ENCODE measurements at places on chromosomes 7 and 10. TPM values are rescaled to one million over a fixed set of nuclear protein-coding genes. Genes with fewer than 3 reads are reported as not detected.

- no peak for DNase-seq
These were observed 128.9 kb downstream of the RGS10 start for GRCh38 chr10:119413471-119414080.

GRCh38 chr10:486666-487322 is 202.7 kb downstream of the DIP2C start:
- DNase-seq = no peak

GRCh38 chr7:3194501-3195141 is 106.4 kb upstream of the SDK1 start:
- DNase-seq = peak; percentile 69

GRCh38 chr7:33961948-33962347 is 56.6 kb downstream of the BMPER start:
- no peak for DNase-seq

- DNase-seq = no peak
These were observed 20.0 kb downstream of the STRIP2 start for GRCh38 chr7:129454249-129454551.

- DNase-seq = peak; percentile 34
These were observed 9.7 kb downstream of the ATP6V0E2 start for GRCh38 chr7:149883452-149883861.

GRCh38 chr10:87739703-87740102 is 78.3 kb downstream of the ATAD1 start:
- no peak for DNase-seq

- DNase-seq = no peak
These were observed 17.6 kb downstream of the BHLHA15 start for GRCh38 chr7:98228801-98229200.

GRCh38 chr7:64885520-64886240 is 17.4 kb upstream of the ZNF273 start:
- no peak for DNase-seq

DNA sequence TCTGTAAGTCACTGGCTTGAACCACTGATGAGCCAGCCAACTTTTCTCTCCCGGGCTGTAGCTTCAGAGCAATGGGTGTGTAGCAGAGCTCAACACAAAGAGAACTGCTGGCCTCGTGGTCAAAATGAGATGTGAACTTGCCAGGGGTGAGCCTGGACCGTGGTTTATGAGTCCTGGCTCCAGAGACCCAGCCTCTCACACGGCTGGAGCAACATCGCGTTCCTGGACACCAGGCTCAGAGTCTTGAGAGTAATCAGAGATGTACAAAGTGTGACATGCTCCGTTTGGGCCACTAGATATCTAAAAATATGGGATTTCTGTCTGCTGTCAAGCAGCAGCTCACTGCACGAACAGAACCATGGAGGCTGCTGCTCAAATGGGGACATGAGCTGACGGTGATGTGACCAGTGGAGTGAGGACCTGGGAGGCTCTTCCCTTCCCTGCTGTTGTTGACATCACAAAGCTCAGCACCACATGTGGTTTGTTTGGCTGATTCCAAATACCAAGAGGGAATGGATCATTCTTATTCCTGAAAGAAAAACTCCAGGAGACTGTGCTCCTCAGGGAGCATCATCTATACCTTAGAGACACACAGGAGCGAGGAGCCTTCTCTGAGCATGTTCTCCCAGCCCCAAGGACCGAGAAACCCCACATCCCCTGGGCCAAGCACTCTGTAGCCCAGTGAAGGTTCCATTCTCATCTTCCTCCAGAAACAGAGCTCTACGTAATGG is 9.2 kb upstream of the SVIL start:
- DNase-seq = no peak

- no peak for DNase-seq
These were observed 58.9 kb downstream of the CLRN3 start for GRCh38 chr10:127833804-127834203.

DNA sequence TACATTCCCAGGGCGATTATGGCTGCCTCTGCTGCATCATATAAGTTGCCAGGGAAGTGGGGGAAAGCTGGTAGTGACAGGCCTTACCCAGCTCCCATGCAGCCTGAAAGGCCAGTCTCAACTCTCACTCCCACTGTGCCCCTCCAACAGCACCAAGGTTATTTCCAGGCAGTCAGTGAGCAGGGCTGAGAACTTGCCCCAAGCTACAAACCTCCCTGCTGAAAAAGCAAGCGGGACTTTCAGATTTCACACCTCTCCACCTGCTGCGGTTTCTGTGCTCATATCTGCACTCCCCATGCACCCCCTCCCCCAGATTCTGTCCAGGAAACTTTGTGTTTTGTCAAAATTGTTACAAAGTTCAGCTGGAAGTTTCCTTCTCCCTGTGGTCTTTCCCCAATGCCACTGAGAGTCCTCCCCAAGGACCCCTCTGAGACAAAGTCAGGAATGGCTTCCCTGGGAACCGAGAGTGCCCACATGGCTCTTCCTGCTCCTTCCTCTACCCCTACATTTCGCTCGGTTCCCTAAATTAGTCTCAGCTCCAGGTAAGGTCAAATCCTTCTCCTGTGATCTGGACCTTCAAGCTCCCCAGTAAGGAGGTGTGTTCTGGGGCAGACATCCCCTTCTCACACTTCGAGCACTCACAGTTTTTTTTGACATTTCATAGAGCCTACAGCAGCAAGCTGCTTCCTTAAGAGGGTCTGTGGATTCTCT is 25.3 kb upstream of the WNT2 start:
- DNase-seq = no peak

DNA sequence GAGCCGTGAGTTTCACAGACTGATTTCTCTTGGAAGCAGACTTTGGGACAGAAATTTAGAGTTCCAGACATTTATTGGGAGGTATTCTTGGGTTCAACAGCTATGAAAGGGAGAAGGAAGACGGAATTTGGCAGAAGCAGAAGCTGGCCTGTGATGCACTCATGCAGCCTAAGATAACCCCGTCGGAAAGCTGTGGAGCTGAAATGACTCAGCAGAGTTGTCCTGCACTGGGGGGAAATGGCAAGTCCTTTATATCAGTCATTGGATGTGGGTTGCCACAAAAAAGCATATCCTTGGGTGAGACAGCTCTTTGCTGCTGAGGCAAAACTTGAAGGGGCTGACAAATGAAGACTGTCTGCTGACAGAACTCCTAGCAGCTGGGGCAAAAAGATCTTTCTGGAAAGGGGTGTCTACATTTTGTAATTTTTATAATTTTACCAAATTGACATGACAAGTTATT is 11.5 kb upstream of the MICU1 start:
- DNase-seq = no peak

GRCh38 chr7:30656006-30656957 is 26.0 kb downstream of the CRHR2 start:
- DNase-seq = no peak

DNA sequence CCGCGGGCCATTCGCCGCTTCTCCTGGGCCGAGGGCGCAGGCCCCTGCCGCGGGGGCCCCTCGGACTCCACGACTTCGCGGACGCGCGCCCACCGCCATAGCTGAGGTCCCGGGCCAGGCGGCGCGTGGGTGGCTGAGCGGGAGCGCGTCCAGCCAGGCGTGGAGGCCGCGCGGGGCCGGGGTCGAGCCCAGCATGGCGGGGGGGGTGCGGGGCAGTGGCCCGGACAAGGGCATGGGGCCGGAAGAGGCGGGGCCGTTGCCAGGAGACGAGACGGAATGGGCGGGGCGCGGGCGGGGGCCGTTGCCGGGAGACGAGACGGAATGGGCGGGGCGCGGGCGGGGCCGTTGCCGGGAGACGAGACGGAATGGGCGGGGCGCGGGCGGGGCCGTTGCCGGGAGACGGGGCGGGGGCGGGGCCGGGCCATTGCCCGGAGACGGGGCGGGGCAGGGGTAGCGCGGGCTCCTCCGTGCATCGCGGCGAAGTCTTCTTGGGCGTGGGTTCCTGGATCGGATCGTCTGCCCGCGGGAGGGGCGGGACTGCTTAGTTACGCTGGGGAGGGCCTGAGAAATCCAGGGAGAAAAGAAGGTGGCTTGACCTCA is 14.8 kb downstream of the ADAM8 start:
- DNase-seq = no peak

DNA sequence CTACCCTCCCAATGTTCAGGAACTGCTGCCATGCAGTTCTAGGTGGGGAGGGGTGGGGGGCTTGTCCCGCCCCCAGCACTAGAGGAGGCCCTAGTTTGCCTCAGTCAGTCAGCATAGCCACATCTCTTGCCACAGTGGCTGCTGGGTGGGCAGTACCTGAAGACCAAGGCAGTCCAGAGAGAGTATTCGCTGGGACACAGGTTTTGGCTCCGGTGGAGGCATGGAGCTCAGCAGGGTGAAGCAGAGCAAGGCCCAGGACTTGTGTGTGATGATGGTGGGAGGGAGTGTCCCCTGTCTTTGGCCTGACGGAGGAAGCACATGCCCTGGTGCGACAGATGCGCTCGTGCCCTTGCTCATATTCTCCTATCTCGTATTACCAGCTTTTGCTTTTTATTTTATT is 24.7 kb upstream of the ZCCHC24 start:
- DNase-seq = no peak

- DNase-seq = peak; percentile 33
These were observed at the start of gene RAPGEF5 for GRCh38 chr7:22356701-22357310. RAPGEF5 (minus strand) TSS chr7:22357154; CDS start chr7:22357060, 94 bp downstream.

DNA sequence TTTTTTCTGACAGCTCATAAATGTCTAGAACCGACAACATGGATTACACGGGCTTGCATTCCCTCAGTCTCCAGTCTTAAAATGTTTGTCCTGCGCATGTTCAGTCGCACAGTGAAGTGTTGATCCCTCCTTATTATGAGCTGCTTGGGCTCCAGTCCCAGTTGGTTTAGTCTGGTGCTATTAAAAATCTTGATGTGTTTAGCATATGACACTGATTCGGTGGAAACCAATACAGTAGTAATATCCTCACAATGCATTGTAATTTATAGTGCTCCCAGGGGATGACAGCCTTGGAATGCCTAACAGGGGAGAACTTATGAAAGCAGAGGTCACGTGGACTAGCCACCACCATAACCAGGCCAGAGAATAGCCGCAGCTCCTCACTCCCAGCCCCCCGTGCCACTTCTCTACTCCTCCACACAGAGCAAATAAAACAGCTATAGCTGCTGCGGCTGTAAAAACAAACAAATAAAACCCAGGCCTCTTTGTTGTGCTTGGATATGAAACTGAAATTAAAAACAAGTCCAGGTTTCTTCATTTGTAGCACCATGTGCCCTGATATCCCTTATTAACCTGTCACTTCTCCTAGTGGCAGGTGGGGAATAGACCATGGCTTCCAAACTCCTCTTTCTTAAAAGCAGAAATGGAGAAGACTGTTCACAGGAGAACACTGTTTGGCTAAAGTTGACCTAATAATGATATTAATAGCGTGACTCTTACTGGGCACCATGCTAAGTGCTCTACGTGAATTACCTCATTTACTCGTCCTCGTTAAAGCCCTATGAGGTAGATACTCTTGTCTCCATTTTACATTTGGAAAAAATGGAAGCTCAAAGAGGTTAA is 7.7 kb downstream of the DPCD start:
- DNase-seq = no peak

DNA sequence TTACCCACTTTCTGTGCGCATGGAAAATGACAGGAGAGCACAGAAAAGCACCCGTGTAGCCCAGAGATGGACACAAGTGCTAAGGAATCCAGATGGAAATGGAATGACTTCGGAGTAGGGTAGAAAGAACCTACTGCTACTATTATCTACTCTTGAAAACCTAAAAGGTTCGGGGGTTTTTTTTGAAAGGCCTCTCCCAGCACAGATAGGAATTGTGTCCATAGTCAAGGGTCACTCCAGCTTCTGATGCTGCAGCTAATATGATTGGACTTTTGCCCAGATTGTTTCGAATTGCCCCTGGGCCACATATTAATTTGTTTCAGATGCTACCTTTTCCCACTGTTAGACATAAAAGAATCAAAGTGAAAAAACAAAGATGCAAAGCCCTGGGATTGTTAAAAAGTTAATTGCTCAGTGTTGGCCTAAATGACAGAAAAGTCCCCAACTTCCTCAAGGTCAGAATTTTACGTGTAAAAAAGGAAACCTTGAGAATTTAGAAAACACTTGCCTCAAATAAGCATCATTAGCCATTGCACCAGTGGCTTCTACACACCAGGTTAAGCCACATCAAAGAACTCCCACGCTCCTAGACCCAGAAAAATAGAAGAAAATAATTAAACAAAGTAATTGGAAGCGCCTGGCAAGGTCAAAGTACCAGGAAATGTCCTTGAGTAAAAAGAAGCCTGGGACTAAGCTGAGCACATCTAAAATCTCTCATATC is 40.8 kb upstream of the INSIG1 start:
- DNase-seq = no peak

DNA sequence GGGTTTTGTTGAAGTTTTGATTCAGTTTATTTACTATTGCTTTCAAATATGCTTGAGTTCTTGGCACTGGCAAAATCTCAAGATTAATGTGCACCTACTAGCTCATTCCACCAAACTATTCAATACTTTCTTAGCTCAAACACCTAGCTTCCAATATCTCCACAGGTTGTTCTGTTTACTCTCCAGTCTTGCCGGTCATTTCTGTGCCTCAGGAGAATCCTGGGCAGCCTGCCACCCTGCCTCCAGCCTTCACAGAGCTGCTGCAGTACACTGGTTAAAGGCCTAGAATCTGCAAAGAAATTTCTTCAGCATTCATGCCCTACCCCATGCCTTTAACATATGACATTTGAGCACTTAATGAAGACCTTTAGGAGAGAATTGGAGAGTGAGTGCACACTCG is 4.0 kb upstream of the TMEM106B start:
- DNase-seq = no peak

- DNase-seq = no peak
These were observed 50.5 kb downstream of the STK32C start for GRCh38 chr10:132257271-132257670.

DNA sequence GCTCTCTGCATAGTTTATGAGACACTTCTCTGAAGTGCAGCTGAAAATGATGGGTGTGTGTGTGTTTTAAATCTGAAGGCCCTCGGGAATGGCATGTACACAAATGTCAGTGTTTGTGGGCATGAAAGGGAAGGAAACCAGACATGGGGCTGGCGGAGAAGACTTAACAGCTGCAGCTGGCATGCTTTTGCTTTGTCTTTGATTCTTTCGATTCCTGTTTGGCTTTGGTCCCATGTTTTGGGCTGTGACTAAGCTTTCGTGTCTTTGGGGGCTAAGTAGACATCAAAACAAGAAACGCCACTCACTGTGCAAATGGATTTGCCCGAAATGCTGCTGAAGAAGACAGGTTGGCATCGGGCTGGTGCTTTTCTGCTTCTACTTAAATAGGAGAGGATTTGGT is 179.3 kb downstream of the PFKFB3 start:
- DNase-seq = no peak

- DNase-seq = no peak
These were observed 202.2 kb upstream of the ETV1 start for GRCh38 chr7:14191686-14192098.

GRCh38 chr10:76082232-76082631 is 650.8 kb downstream of the LRMDA start:
- no peak for DNase-seq

- no peak for DNase-seq
These were observed 781.8 kb upstream of the LRRTM3 start for GRCh38 chr10:66144016-66144415.

The KNDC1 gene
- polyA plus RNA-seq = 4.9 TPM

The MMP21 gene
- polyA plus RNA-seq = 0.51 TPM

The TSPAN33 gene
- polyA plus RNA-seq = 73.9 TPM

The HKDC1 gene
- 15.3 TPM for polyA plus RNA-seq

The CCDC201 gene
- polyA plus RNA-seq = not detected

The MEOX2 gene
- polyA plus RNA-seq = 0.67 TPM

The ZNF786 gene
- polyA plus RNA-seq = 9.9 TPM

The TMEM184A gene
- 4.6 TPM for polyA plus RNA-seq

The PRLHR gene
- not detected for polyA plus RNA-seq

The KCP gene
- polyA plus RNA-seq = 15.0 TPM

The EPHA1 gene
- polyA plus RNA-seq = 18.9 TPM
